ENCODE measurements at places on chromosomes 12 and 14. TPM values are rescaled to one million over a fixed set of nuclear protein-coding genes. Genes with fewer than 3 reads are reported as not detected.

GLT1D1 gene
- total RNA-seq = not detected

ZC2HC1C gene
- total RNA-seq = 3.6 TPM

CIROP gene
- not detected for total RNA-seq

SLC39A9 gene
- total RNA-seq = 115 TPM

NUP37 gene
- total RNA-seq = 54.9 TPM

ATL1 gene
- total RNA-seq = 1.4 TPM

SGPP1 gene
- 10.1 TPM for total RNA-seq

DEGS2 gene
- total RNA-seq = under 0.01 TPM

OTUB2 gene
- total RNA-seq = 0.97 TPM

PPP1R13B gene
- 14.3 TPM for total RNA-seq

RAD9B gene
- total RNA-seq = 0.30 TPM

C12orf56 gene
- total RNA-seq = under 0.01 TPM

MMAB gene
- 40.6 TPM for total RNA-seq

KRT79 gene
- not detected for total RNA-seq

LALBA gene
- total RNA-seq = not detected

SOCS2 gene
- total RNA-seq = 4.7 TPM

SERPINA3 gene
- total RNA-seq = 0.61 TPM

NKX2-1 gene
- not detected for total RNA-seq

SLC4A8 gene
- total RNA-seq = 1.6 TPM

CPM gene
- 34.2 TPM for total RNA-seq

CAPZA3 gene
- total RNA-seq = not detected

CTSG gene
- not detected for total RNA-seq

OTX2 gene
- not detected for total RNA-seq

SAMD4A gene
- 21.7 TPM for total RNA-seq

IGFBP6 gene
- total RNA-seq = 13.1 TPM

GLS2 gene
- total RNA-seq = not detected

LRRIQ1 gene
- total RNA-seq = 0.65 TPM

LRRC43 gene
- total RNA-seq = 1.2 TPM

ARHGDIB gene
- 199 TPM for total RNA-seq

DEPDC4 gene
- total RNA-seq = 0.32 TPM

CLEC4D gene
- total RNA-seq = not detected

CABP1 gene
- not detected for total RNA-seq

TAS2R19 gene
- total RNA-seq = 4.0 TPM

SLC39A2 gene
- not detected for total RNA-seq

PPP1R1A gene
- total RNA-seq = not detected

RASSF3 gene
- 47.3 TPM for total RNA-seq

CD69 gene
- 2.0 TPM for total RNA-seq

HELB gene
- total RNA-seq = 1.6 TPM

TAS2R8 gene
- total RNA-seq = not detected

PTCSC3 gene
- not detected for total RNA-seq

DLK1 gene
- not detected for total RNA-seq

C12orf50 gene
- total RNA-seq = not detected

All from epithelial cell of umbilical artery (primary cell).